ENCODE measurements at places on chromosomes 2 and 18.

GRCh38 chr2:145268931-145269330 lies 749.0 kb upstream of the ZEB2 start:
- DNase-seq, result no peak

DNA sequence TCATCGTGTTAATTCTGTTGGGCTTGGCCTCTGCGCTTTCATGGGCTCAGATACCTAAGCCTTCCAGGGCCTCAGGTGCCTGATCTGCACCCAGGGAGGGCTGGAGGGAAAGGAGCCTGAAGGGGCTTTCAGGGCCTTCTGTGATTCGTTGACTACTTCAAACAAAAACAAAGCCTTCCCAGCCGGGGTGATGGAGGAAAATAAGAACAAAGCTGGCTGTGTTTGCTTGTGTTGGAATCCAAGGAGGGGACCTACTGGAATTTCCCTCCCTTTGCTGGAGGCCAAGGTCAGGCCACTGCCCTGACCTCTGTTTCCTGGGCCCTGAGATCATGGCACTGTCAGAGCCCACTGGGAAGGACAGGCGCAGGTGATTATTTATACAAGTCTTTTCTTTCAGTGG lies 135.3 kb downstream of the KLHL29 start:
- no peak for DNase-seq

DNA sequence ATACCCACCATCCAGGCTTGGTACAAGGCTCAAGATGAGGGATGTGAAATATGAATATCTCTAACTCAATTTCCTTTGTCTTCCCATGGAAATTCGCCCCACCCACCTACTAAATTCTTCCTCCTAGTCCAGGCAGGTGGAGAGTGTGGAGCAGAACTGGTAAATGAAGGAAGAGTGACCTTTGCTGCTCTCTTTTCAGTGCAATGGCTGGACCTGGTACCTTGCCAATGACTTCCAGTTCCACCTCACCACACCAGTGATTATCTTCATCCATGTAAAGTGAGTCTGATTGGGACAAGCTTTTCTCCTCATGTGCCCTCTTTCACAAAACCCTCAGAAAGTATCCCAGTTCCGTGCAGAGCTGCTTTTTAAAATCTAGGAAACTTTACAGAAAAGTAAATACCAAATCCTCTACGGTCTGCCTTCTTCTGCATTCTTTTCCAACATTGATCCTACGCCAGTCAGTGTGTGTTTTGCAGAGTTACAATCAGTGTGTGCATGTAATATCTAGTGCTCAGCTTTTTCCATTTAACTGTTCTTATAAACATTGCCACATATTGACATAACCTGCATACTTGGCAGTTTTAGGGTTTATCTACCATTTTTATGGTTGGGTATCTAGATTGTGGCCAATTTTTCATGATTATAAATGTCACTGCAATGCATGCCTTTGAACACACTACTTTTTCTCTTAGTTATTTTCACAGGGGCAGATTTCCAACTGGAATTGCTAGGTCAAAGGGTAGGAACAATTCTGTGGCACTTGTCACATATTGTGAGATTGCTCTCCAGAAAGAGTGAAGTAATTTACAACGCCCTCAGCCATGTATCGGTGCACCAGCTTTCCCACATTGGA lies 86.5 kb upstream of the SEC11C start:
- no peak for DNase-seq

- no peak for DNase-seq
Observed at GRCh38 chr18:44759925-44760342, 79.2 kb downstream of the SETBP1 start.

GRCh38 chr2:7878786-7879482 lies 802.9 kb upstream of the ID2 start:
- DNase-seq, result no peak

GRCh38 chr18:71370671-71371445 lies 1082.0 kb downstream of the SOCS6 start:
- no peak for DNase-seq

DNA sequence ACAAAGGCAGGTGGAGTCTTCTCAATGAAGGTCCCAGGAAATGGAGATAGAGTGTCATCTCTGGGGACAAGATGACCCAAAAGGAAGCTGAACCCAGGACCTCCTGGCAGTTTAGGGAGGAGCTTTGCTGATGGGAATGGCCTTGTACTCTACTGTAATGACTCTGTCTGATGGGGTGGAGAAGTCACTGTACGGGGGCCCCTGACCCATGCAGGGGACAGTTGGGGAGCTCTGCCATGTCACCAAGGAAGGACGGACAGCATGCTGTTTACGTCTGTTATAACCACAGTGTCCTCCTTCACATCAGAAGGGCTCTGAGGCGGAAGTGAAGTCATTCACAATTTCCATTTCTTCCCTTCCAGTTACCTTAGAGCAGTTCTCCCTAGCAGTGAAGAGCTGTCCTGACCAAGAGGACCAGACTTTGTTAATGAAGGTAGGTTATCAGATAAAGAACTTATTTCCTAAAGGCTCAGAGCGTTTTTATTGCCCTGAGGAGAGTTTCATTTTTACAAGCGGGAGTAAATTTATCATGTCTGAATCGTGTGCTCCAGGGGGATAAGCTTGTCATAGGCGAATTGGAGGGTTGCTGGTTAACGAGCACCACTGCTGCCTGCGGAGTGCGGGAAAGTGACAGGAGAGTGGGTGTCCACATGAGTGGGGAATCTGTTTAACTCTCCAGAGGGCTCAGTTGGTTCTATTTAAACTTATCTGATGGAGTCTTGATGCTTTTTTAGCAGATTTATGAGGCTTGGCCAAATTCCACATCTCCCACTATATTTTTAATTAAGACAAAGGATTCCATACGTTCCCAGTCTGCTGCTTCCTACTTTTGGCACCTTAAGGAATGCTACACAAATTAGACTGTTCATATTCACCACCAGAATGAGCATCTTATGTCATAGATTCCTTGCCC lies 71.6 kb upstream of the BCL2L11 start:
- no peak for DNase-seq
